Glutamatergic neuron (in vitro differentiated cells): ENCODE measurements at places on chromosomes 16 and 17.
A peak's percentile ranks its signal among the peaks of the same experiment; 100 is the strongest.

- H3K4me1 ChIP-seq: no peaks in the 10 kb centered on the region
- H3K36me3 ChIP-seq: no peaks in the 10 kb centered on the region
These were observed 8.3 kb upstream of the SNF8 start for GRCh38 chr17:48952904-48953303.

DNA sequence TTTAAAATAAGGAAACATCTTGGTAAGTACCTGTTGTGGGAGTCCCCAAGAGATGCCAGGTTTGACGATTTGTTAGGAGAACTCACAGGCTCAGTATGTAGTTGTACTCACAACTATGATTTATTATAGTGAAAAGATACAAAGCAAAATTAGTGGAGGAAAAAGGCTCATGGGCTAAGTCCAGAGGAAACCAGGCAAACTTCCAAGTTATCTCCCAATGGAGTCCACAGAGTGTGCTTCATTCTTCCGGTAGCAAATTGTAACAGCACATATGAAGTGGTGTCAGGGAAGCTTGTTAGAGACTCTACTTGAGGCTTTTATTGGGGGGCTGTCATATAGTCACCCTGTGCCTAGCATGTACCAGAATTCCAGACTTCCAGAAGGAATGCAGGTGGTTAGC is 2.3 kb downstream of the DDX19A start:
- no peak for DNase-seq
- H3K27ac ChIP-seq: no peak overlapping the region
- H3K27me3 ChIP-seq: peaks cover under 1% of the 10 kb centered on the region
- H3K4me1 ChIP-seq: peaks cover 5% of the 10 kb centered on the region

DNA sequence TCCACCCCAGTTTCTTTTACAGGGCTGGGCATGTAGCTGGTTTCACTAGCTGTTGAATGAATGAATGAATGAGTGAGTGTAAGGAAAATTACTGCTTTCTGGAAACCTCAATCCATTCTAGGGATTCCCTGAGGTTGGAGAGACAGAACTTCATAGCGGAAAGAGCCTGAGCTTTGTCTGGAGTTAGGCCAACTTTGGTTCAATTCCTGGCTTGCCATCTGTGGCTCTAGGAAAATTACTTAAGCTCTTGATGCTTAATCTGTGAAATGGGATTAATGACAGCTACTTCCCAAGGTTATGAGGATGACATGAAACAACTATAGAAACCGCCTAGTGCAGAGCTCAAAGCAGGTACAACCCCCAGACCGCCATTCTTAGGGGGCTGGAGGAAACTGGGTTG is 76.3 kb upstream of the AXIN2 start:
- H3K27me3 ChIP-seq: peaks cover 3% of the 10 kb centered on the region
- H3K36me3 ChIP-seq: peaks cover 6% of the 10 kb centered on the region
- DNase-seq: no peak
- H3K27ac ChIP-seq: no peak overlapping the region

DNA sequence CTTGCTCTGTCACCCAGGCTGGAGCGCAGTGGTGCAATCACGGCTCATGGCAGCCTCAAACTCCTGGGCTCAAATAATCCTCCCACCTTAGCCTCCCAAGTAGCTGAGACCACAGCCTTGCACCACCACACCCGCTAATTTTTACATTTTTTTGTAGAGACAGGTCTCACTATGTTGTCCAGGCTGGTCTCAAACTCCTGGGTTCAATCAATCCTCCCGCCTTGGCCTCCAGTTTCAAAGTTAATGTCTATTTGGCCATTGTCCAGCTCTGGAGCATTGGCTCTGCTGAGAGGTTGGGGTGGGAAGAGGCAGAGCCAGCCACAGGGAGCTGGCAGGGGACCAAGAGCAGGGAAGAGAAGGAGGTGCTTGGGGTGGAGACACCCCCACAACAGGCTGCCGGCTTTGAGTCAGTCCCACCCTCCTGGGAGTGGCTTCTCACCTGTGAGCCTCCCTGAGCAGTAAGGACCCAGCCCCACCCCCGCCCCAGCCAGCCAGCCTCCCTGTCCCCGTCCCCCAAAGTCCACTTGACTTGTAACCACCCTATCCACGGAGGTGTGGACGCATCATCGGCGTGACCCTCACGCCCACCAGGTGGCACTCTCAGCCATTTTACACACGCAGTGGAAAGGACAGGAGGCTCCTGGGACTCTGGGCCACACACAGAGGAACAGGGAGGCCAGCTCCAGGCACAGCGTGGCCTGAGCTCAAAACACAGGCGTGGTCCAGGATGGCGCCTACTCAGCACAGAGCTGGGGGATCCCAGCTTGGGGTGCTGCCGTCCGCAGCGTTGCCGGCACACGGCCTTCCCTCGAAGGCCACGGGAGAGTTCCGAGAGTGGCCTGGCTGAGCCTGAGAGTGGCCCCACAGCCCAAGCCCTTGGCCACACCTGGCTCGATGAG is 22.8 kb upstream of the PVALEF start:
- H3K4me3 ChIP-seq: no peak overlapping the region
- H3K27ac ChIP-seq: no peak overlapping the region
- peaks cover 17% of the 10 kb centered on the region for H3K27me3 ChIP-seq

DNA sequence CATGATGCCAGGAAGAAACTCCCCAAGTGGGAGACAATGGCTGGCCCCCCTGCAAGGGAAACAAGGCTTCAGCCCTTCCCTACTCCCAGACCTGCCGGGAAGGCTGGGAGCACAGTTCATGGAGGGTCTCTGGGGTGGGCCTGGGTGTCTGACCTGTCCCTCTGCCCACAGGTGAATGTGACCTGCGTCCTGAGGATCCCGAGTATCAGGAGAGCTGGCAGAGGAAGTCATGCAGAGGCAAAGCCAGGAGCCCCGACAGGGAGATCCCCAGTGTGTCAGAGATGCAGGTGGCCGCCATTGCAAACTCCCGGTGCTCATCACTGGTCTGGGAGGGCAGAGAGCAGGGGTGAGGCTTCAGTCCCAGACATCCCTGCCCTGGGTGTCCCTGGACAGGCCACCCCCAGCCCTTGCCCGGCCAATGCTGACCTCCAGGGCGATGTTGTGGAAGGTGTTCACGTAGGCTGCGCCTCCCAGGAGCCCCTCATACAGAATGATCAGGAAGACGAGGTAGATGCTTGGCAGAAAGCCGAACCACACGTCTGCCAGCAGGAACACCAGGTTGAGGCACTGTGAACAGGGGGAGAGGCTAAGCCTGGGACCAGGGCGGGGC is 5.3 kb upstream of the NPIPB7 start:
- H3K4me3 ChIP-seq: no peak overlapping the region
- H3K36me3 ChIP-seq: no peaks in the 10 kb centered on the region
- H3K27me3 ChIP-seq: no peaks in the 10 kb centered on the region

GRCh38 chr17:47714773-47715396 is 18.2 kb upstream of the TBX21 start:
- no peak overlapping the region for H3K4me3 ChIP-seq
- H3K36me3 ChIP-seq: no peaks in the 10 kb centered on the region
- H3K27ac ChIP-seq: no peak overlapping the region
- DNase-seq: no peak

GRCh38 chr17:17970699-17971430 is 1.3 kb downstream of the TOM1L2 start:
- no peak for DNase-seq
- no peaks in the 10 kb centered on the region for H3K36me3 ChIP-seq
- H3K4me1 ChIP-seq: peaks cover 2% of the 10 kb centered on the region
- H3K4me3 ChIP-seq: peak overlapping the region; percentile 75

DNA sequence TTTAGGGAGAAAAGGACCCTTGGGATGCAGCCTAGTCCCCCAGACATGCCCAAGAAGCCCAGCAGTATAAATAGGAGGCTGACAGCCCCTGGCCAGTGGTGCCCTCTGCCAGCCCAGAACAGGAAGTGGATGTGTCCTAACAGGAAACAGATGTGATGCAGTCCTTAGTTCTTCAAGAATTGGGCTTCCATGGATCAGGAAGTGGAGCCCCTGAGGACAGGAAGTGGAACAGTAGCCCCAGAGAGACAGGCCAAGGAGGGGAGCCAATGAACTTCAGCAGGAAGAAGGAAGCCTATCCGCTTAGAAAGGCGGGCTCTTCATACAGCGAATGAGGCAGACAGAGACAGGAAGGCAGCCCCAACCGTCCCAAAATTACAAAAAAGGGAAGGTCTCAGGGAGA is 7.2 kb downstream of the CTF1 start:
- H3K27ac ChIP-seq: no peak overlapping the region
- H3K4me3 ChIP-seq: no peak overlapping the region
- H3K4me1 ChIP-seq: peaks cover 5% of the 10 kb centered on the region
- DNase-seq: no peak
- H3K27me3 ChIP-seq: peaks cover 6% of the 10 kb centered on the region
- H3K36me3 ChIP-seq: no peaks in the 10 kb centered on the region
